Heart left ventricle (tissue), 16 donors: ENCODE measurements at places on chromosomes 1 and 21. TPM values are rescaled to one million over a fixed set of nuclear protein-coding genes. Genes with fewer than 3 reads are reported as not detected.

Gene S100A5
- polyA plus RNA-seq = not detected

Gene OR2W3
- polyA plus RNA-seq = not detected

Gene SLC1A7
- 0.19 TPM for polyA plus RNA-seq

Gene CELA2B
- polyA plus RNA-seq = not detected

Gene SH2D5
- 12.4 TPM for polyA plus RNA-seq

Gene IFNLR1
- 0.99 TPM for polyA plus RNA-seq

Gene FYB2
- 0.15 TPM for polyA plus RNA-seq

Gene TCHH
- 0.01 TPM for polyA plus RNA-seq

Gene TEDDM1
- polyA plus RNA-seq = not detected

Gene RGS13
- polyA plus RNA-seq = not detected

Gene LMOD1
- 14.5 TPM for polyA plus RNA-seq

Gene ANKRD45
- polyA plus RNA-seq = not detected

Gene RAD54L
- polyA plus RNA-seq = 0.30 TPM

Gene KIF26B
- polyA plus RNA-seq = 3.9 TPM

Gene HSD3B2
- not detected for polyA plus RNA-seq
